ENCODE measurements at places on chromosomes 7 and 10.

DNA sequence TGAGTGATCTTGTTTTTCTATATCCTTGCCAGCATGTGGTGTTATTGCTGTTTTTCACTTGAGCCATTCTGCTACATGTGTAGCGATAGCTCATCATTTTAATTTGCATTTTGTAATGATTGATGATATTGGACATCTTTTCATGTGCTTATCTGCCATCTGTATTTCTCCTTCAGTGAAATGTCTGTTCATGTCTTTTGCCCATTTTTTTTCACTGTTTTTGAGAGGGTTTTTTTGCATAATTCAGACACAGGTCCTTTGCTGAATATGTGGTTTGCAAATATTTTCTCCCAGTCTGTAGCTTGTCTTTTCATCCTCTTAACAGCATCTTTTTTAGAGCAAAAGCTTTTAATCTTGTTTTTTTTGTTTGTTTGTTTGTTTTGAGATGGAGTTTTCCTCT, 3.7 kb upstream of the PMPCB start:
- no peak for DNase-seq

- DNase-seq = peak; percentile 42
These were observed 407.5 kb upstream of the AUTS2 start for GRCh38 chr7:69190763-69191162.

GRCh38 chr7:142579946-142580345, 169.3 kb upstream of the PRSS1 start:
- no peak for DNase-seq

DNA sequence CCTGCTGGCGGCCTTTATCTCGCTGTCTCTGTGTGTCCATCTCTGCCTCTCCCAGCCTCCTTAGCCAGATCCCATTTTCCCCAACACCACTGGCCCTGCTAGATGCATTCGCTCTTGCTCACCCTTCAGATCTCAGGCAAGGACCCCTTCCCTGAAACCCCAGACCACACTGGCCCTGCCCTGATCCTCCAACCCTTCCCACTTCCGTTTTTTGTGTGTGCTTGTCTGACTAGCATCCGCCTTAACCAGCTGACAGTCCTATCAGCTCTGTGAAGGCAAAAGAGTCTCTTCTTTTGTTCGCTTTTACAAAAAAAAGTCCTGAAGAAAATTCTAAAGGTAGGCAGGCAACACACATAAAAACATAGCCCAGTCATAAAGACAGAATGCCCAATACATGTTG, 28.7 kb downstream of the CHST15 start:
- no peak for DNase-seq

- no peak for DNase-seq
These were observed 37.2 kb upstream of the TMEM273 start for GRCh38 chr10:49225218-49225876.

GRCh38 chr10:70371846-70372245, 10.6 kb downstream of the LRRC20 start:
- DNase-seq = no peak

GRCh38 chr7:6139189-6139996, 108.2 kb downstream of the ANKRD61 start:
- DNase-seq = no peak

- no peak for DNase-seq
These were observed 26.7 kb upstream of the LYZL2 start for GRCh38 chr10:30656233-30656632.

DNA sequence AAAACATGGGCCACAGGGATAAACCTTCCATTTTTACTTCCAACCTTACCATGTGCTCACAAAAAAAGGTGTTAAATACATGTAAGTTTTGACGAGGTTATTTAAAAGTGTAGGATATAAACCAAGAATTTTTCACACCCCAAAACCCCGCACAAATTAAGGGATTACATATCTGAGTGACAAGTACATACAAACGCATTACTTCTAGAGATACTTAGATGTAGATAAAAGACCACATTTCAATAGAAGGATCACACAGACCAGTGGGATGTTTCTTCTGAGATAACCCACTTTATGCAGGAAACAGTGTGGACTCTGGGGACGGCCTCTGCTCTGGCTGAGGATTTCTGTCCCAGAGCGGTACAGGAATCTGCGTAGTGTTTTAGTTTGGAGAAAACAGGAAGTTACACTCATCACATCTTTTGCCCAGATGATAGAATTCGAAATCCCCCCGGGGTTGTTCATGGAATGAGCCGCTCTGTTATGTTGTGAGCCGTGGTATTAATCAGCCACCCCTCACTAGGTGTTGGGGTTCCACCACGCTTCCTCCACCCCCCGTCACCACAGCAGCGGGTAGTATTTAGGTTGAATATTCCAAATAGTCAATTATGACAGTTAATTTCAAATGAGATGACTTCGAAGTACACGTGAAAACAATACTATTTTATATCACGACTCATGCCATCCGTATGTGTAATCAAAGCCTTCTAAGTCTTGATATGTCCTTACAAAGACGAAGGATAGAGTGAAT, 1.3 kb upstream of the CUL1 start:
- DNase-seq = peak; percentile 68

DNA sequence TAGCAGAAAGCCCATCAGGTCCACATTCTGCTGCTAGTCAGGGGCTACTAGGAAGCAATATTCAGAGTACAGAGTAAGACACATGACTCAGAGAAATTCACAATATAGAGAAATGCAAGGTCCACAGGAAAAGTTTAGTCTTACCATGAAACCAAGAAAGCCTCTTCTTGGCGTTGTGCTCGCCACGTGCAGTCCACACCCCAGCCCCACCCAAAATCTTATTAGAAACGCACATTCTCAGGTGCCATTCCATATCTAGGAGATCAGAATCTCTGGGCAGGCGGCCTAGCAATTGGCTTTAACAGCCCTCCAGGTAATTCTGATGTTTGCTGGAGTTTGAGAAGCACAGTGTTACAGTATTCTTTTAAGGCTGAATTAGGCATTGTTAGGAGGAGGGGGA, 15.8 kb upstream of the SAR1A start:
- no peak for DNase-seq

DNA sequence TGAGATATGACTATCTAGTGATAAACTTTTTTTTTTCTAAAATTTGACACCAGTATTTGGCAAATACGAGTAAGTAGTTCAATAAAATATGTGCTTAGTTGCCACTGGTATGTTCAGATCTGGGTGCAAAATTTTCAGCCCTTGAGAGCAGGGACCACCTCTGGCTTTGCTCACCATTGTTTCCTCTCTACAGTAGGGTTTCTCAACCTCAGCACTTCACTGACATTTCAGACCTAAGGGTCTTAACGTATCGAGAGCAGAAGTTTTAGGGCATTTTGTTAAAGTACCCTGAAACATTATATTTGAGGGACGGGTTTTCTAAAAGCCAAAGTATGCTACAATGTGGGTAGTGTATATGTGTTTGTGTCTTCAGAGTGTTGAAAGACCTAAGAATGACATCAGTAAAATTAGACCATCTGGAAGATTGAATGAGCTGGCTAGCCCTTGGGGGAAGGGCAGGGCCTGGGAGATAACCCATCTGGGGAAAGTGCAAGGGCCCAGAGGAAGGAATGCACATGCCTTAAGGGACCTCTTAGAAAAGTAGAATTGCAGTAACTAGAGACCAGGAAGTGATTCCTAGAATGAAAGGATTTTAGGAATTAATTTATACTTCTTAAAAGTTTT, 11.8 kb downstream of the BZW2 start:
- DNase-seq = no peak

- DNase-seq = peak; percentile 12
These were observed 93.2 kb upstream of the KIF5B start for GRCh38 chr10:32149252-32149955.

GRCh38 chr10:70324339-70324861, 40.6 kb upstream of the NPFFR1 start:
- DNase-seq = no peak

DNA sequence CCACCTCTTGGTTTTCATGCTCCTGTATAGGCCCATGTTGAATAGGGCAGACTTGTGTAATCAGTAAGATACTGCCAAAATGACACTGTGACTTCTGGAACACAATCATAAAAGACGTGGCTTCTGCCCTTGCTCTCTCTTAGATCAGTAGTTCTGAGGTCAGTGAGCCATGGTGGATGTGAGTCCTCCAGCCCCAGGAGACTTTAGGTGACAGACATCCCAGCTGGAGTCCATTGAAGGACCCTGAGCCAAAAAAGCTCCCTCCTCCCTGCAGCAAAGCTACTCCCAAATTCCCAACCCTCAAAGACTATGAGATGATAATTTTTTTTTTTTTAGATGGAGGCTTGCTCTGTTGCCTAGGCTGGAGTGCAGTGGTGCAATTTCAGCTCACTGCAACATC, 3.2 kb upstream of the RADIL start:
- DNase-seq = no peak

GRCh38 chr10:48404646-48405045, 98.2 kb downstream of the MAPK8 start:
- DNase-seq = peak; percentile 89

DNA sequence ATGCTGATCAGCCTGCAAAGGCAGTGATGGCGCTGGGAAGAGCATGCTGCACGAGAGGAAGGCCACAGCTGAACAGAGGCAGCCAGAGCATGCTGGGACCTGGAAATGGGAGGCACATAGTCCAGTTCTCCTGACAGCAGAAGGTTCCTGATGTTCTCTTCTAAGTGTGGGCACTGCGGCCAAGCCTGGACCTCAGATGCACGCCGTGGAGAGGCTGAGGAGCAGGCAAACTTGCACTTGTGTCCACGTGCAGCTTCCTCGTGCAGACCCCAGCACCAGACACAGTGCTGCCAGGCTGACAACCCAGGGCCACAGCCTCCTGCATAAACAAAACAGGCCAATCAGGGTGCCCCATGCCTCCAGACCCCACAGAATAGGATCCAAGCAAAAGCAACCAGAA, 93.5 kb upstream of the LANCL2 start:
- no peak for DNase-seq

DNA sequence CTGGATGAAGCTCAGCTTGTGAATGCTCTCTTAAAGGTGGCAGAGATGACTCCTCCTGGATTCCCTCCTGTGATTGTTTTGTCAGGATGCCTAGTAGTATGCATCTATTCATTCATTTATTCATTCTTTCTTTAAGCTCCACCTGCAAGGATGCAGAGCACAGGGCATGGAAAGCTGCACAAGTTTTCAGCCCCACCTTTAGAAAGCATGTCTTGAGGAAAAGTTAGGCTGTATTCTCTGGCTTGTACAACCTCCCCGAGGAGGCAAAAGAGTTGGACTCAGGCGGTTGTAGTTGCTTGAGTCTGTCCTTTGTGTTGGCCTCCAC, 22.4 kb downstream of the ARID5B start:
- no peak for DNase-seq
